ENCODE measurements at places on chromosomes 11 and 22. TPM values are rescaled to one million over a fixed set of nuclear protein-coding genes. Genes with fewer than 3 reads are reported as not detected.

DNA sequence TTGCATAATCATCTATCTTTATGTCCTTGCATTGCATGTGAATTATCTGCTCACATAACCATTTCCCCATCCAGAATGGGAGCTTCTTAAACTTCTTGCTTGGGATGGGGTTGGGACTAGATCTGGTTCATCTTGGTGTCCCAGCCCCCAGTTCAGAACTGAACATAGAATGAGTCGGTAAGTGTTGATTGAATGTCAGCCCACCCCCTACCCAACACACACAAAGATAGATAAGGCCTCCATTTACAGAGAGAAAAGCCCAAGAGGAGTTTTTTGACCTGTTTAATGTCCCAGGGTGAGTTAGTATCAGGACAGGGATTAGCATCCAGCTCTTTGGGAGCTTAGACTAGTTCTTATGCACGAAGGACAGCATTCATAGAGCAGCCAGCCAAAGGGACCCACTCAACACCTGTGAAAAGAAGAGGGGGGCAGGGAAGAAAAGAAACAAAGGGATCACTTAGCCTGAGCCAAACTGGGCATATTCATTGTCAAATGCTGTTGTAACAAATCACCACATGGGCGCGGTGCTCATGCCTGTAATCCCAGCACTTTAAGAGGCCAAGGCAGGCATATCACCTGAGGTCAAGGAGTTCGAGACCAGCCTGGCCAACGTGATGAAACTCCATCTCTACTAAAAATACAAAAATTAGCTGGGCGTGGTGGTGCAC is 57.4 kb downstream of the CHRDL2 start:
- no peak overlapping the region for H3K4me3 ChIP-seq
- H3K27me3 ChIP-seq: no peaks in the 10 kb centered on the region
- no peaks in the 10 kb centered on the region for H3K36me3 ChIP-seq
- H3K4me1 ChIP-seq: no peaks in the 10 kb centered on the region

DNA sequence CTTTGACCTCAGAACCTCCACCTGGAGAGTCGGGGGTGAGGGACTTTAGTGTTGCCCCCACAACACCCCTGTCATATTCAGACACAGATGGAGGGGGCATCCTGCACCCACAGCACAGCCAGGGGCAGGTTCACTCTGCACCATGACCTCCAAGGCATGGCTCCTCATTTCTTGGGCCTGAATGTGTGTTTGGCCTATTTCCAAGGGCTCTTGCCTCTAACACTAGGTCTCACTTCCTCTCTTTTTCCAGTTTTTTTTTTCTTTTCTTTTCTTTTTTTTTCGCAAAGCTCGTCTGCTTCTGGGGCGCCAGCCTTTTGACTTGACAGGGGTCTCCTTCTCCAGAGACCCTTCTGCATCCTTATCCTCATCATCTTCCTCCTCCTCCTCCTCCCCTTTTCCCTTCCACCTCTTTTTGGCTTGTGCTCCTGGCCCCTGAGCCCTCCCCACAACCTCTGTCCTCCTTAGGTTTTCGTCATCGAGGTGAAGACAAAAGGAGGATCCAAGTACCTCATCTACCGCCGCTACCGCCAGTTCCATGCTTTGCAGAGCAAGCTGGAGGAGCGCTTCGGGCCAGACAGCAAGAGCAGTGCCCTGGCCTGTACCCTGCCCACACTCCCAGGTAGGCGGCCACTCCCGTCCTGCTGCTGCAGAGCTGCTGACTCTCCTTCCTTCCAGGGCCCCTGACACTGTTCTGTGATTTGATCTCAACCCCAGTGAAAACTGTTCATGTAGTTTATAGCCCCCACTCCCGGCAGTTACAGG is 3.8 kb downstream of the NCF4 start:
- H3K27me3 ChIP-seq: no peaks in the 10 kb centered on the region
- no peaks in the 10 kb centered on the region for H3K36me3 ChIP-seq
- H3K27ac ChIP-seq: no peak overlapping the region
- H3K4me3 ChIP-seq: no peak overlapping the region
- no peak for DNase-seq
- H3K4me1 ChIP-seq: no peaks in the 10 kb centered on the region

DNA sequence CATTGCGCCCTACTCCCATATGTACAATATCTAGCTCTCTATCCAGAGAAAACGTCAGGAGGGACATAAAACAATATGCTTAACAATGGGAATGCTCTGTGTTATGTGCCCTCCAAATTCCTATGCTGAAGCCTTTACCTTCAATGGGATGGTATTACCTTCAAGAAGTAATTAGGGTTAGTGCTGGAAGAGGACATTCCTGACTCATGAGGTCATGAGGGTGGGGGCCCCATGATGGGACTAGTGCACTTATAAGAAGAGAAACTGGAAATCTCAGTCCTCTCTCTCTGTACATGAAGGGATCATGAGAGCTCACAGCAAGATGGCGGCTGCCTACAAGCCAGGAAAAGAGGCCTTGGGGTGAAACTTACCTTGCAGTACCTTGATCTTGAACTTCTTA is 20.3 kb downstream of the MMP20 start:
- no peak overlapping the region for H3K4me3 ChIP-seq
- H3K27ac ChIP-seq: peak overlapping the region; percentile 93
- DNase-seq: no peak
- H3K4me1 ChIP-seq: peaks cover 41% of the 10 kb centered on the region
- H3K36me3 ChIP-seq: no peaks in the 10 kb centered on the region

Gene KLHL35
- total RNA-seq: 10.9 TPM

DNA sequence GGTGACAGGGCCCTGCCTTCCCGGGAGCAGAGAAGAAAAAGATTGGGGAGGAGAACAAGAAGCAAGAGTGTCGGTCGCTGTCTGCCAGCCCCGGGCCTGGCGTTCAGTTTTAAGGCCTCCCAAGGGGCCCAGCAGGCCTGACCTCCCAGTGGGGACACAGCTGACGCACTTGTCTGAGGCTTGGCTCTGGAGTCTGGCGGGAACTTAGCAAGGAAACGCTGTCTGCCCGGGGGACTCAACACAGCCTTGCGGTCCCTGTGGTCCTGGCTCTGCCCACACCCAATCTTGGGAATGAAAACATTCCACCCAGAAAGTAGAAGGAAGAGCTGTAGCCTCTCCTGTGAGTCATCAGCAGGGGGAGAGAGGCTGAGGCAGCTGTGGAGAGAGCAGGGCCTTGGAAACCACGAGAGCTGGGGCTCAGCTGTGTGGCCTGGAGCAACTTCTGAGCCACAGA is 54.4 kb downstream of the TRAF6 start:
- no peaks in the 10 kb centered on the region for H3K27me3 ChIP-seq
- H3K36me3 ChIP-seq: no peaks in the 10 kb centered on the region
- no peaks in the 10 kb centered on the region for H3K4me1 ChIP-seq
- H3K4me3 ChIP-seq: no peak overlapping the region

Gene GRM5
- total RNA-seq: 0.03 TPM

Gene C22orf31
- total RNA-seq: not detected

Gene B3GAT3
- 68.2 TPM for total RNA-seq
